ENCODE measurements at places on chromosomes 11 and 22.
A peak's percentile ranks its signal among the peaks of the same experiment; 100 is the strongest.

GRCh38 chr11:312092-312816 is 1.6 kb upstream of the IFITM1 start:
- DNase-seq, result no peak

DNA sequence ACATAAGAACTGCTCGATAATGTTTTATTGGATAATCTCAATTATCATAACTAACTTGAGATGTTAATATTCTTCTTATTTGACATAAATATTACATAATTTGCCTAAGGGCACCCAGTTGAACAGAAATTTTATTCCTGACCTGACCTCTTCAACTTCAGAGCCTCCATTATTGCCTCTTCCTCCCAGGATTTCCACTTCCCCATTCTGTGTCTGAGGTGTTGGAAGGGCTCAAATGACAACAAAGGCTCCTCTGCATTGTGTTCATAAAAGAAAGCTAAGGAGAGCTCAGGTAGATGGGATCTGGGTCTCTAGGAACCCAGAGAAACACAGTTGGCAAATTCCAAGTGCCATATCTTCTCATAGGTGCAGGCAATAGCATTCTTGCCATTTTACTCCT is 61.2 kb upstream of the ARHGAP20 start:
- no peak for DNase-seq

- DNase-seq, result peak; percentile 49
Observed at GRCh38 chr22:39292561-39293074, 26.8 kb downstream of the RPL3 start.

DNA sequence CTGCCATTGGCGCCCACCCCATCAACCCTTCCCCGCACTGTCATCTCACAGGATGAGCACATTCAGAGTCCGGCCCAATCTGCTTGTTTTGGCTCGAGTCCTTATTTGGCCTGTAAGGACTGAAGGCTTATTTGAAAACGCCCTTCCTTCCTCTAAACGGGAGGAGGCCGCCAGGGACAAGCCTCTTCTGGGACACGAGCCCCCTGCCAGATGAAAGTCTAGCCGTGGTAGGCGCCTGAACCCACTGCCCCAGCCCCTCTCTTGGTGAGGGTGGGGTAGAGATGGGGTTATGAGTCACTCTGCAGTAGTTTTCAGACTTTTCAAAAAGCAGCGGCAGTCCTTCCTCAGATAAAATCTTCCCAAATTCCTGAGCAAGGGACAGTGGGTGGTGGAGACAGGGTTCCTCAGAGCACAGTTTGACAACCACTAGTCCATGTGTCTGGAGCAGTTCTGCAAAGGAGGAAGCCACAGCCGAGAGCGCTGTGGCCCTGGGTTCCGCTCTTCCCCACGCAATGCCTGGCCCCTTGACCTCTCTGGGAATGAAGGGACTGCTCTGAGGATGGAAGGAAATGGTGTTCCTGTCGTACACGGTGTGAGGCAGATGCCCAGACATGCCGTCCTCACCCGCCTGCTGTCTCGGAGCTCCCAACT is 57.0 kb downstream of the MYH9 start:
- DNase-seq, result no peak

GRCh38 chr22:46107089-46107664 is 43.1 kb upstream of the PPARA start:
- DNase-seq, result peak; percentile 71

- DNase-seq, result no peak
Observed at GRCh38 chr11:109046284-109046992, 375.6 kb upstream of the C11orf87 start.

DNA sequence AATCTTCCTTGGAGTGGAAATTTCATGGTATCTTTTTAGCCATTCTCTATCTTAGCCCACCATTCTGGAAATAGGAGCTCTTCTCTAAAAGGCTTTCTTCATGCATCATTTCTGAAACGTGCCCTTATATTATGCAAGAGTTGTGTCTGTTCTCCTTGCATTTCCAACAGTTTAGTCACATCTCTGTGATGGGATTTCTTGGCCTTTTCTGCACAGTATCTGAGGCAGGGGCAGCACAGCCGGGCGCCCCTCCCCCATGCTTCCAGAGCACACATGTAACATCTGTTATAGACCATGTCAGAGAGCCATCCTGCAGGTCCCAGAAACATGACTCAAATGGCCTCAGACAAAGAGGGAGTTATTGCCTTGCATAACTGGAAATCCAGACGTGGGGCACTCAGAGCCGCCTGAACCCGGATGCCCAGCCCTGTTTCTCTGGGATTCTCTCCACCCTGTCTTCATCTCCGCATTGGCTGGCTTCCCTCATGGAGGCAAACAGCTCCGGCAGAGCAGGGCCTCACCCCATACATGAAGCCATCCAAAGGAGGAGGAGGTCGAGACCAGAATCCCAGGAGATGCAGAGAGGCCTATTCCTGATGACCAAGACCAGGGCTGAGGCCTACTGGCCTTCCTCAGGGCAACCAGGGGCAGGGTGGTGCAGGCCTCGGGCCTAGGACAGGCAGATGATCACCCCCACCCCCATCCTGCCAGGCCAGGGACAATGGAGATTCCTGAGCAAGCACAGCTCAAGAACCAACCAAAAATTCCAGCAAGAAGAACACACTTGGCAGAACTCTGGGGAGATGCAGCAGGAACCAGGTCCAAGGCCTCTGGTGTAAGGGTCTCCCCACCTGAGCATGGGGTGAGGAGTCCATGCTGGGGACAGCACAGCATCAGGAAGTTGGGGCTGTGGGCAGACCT is 61.3 kb downstream of the IGLL5 start:
- no peak for DNase-seq

DNA sequence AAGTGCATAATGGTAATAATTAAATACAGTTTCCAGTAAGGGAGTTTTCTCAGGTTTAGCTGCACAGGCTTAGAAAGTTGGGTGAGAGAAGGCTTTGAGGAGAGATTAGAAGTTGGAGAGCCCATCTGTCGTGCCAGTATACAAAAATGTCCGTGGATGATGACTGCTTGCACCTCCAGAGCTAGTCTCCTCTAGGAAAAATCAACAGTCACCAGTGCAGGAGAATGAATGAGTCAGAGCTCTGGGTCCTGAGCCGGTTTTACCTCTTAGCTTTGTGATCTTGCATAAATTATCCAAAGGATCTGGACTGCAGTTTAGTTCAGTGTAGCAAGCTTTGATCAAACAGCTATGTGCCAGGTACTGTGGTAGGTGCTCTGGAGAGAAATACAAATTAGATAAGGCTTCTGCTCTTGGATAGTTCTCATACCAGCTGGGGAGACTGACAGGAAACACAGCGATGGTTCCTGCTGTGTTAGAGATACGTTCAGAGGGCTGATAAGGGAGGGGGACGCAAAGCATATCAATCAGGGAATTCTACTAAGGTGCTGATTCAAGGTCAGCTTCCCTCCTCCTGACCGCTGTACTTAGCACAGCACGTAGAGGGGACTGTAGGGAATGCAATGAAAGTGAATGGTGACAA is 125.9 kb downstream of the TEAD1 start:
- peak; percentile 80 for DNase-seq

- no peak for DNase-seq
Observed at GRCh38 chr11:6129635-6130034, 22.2 kb downstream of the OR56B4 start.

DNA sequence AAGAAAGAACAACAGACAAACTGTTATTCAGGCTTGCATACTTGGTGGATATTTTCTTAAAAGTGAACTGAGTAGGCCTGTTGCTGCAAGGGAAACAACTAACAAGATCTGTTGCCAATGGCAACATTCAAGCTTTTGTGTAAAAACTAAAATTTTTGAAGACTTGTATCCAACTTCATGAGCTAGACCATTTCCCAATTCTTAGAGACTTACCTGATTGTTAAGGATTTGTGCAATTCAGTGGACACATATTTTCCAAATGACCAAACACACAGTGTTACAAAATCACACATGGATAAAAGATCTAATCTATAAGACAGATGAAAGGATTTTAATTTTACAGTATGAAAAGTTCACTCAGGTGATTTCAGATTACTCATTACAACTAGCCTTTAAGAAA is 564.1 kb downstream of the CNTN5 start:
- no peak for DNase-seq

DNA sequence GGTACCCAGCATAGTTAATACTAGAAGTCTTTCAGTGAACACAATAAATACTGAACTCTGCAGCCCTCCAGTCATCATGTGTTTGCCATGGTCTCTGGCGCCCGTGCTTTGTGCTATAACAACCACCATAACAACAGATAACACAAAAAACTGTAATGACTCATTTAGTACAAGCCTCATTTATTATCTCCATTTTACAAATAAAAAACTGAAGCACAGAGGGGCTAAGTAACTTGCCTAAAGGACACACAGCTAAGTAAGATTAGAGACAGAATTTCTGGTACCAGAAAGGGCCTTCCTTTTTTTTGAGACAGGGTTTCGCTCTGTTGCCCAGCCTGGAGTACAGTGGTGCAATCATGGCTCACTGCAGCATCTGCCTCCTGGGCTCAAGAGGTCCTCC is 19.5 kb downstream of the RBFOX2 start:
- no peak for DNase-seq

DNA sequence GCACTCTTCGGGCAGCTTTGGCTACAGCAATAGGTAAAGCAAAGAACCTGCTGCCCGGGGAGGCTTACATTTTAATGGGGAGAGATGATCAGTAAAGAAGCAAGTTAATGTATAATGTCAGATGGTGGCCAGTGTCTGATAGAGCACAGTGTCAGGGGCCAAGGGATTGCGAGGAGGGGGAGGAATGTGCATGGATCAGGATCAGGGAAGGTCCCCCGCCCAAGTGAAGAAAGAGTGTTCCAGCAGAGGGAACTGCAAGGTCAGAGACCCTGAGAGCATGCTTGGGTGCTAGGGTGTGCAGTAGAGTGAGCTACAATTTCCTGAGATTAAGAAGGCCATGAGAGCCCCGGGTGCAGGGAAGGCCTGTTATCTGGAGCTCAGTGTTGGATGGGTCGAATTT is 39.7 kb downstream of the TIMP3 start:
- DNase-seq, result no peak

Measured in NCI-H2029 treated with DMSO at 0.1 percent for 48 hours (cell line).